ENCODE measurements at places on chromosomes 2 and 18.

GRCh38 chr2:68911246-68911645, 40.0 kb upstream of the BMP10 start:
- DNase-seq: no peak

- no peak for DNase-seq
Measured at GRCh38 chr2:42618116-42618515, 49.7 kb downstream of the MTA3 start.

DNA sequence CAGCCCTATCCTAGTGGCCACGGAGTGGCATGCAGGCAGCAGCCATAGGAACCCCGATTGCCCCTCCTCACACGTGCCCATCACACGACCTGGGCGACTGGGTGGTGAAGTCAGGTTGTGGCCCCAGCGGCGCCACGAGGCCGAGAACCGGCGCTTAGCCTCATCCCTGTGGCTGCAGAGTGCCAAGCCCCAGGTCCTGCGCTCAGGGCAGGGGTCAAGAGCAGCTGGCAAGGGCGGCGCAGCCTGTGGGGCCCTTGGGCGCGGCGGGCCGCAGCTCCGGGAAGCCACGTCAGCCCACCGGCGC, 73.3 kb downstream of the RPIA start:
- DNase-seq: no peak

GRCh38 chr18:49884959-49885358, 71.6 kb upstream of the ACAA2 start:
- DNase-seq: no peak

GRCh38 chr2:240465268-240465764, 29.9 kb downstream of the GPC1 start:
- no peak for DNase-seq

DNA sequence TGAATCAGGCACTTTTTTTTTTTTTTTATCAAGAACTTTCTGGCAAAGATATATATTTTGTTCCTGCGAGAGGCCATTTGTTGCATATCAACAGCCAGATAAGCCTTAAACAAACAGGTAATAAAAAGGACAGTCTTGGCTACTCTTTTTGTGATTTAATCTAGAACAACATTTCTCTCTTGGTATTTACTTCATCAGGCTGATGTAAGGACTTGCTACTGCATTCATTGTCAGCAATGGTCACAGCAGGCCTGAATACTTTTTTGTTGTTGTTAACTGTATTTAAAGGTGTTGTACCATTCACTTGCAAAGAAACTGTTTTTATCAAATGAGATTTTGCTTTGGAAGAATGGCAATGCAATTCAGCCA, 683.8 kb downstream of the IRS1 start:
- DNase-seq: no peak
